NCI-H510A (cell line): ENCODE measurements at places on chromosomes 7 and 10.

DNA sequence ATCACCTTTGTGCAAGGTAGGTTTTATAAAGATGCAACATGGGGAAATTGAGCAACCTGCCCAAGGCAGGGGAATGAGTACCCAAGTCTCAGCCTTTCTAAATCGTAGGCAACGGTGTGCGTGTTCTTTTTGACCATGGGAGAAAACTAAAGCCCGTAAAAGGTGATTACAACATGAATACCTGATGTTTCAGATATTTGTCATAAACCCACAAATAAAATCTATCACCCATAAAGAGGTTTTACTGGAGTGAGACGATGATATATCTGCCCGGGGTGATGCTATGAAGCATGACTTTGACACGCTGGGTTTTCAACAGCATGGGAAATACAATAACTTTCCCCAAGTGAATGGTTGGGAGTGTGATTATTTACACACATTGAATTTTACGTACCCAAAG lies 406.3 kb upstream of the KLF6 start:
- DNase-seq, result no peak

DNA sequence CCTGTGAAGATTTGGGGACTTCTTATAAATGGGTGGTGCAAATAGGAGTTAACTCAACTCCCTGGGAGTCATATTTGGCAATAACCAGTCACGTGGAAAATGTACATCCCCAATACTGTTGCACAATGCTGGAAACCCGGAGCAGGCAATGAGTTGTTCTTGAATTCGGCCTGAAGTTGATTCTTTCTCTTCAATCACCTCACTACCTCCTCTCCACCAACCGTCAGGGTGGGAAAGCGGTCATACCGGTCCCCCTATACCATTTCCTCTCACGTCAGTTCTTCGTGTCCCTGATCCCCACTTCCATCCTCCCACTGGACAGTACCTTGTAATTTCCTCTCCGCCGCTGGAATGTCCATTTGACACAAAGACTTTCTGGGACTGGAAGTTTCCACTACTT lies 2.8 kb downstream of the GIMAP5 start:
- DNase-seq, result no peak

GRCh38 chr7:66669088-66669487 lies 40.4 kb downstream of the KCTD7 start:
- DNase-seq, result no peak

DNA sequence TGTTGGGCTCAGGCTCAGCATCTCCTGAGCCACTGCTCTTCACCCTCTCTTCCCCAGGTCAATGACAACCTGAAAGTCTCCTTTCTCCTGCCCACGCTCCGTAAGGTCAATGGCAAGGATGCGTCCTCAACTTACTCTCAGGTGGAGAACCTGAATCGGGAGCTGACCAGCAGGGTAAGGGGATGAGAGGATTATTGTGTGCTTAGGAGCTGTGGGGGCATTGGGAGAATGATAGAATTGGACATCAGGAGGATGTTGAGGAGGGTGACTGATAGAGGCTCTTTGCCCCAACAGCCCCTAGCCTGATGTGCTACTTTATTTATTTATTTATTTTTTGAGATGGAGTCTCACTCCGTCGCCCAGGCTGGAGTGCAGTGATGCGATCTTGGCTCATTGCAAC lies 1.3 kb downstream of the LRWD1 start:
- DNase-seq, result no peak

DNA sequence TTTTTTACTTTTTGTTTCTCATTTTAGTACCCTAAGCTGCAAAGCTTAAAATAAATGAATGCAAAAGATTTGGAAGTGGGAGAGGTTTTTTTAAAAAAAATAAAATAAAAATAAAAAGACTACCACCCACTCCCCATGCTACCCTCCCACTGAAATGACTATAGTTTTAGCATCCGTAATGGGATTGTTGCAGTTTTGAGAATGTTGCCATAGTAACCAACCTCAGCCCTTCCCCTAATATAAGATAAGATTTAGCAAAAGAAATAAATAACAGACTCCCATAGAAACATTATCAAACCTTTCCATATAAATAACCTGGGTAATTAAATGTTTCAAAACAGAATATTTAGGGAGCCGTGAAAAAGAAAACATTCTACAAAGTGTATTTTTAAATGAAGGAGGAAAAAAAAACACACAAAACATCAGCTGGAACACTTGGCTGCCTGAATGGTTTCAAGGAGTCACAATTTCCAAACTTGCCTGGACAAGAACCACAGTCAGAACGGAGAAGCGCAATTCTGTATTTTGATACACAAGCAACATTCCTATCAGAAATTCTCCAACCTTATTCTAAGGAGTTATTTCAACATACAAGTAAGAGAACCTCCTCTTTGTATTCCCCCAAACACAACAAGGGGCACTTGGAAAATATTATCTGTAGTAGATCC lies 57.4 kb downstream of the DGKI start:
- DNase-seq, result no peak

- DNase-seq, result no peak
Observed at GRCh38 chr10:32971536-32972091, 13.6 kb upstream of the ITGB1 start.

GRCh38 chr7:155897758-155898386 lies 85.6 kb upstream of the SHH start:
- no peak for DNase-seq

DNA sequence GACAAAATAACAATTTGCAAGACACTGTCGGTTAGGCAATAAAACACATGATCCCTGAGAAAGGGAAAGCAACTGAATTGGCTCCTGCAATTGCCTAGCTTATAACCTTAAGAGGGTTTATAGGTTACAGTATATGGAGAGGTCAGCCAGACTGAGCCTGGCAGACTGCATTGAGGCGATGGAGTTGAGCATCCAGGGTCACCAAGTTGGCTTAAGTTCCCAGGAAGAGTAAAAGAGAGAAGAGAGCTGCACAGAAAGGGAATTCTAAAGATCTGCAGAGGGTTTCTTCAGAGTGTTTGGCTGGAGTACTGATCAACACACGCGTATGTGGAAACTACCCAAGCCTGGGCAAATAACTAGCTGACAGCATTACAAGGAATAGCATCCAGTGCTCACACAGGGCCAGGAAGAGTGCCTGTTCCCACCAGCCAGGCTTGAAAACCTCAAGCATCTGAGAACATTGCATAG lies 11.2 kb downstream of the ANKMY2 start:
- DNase-seq, result no peak

DNA sequence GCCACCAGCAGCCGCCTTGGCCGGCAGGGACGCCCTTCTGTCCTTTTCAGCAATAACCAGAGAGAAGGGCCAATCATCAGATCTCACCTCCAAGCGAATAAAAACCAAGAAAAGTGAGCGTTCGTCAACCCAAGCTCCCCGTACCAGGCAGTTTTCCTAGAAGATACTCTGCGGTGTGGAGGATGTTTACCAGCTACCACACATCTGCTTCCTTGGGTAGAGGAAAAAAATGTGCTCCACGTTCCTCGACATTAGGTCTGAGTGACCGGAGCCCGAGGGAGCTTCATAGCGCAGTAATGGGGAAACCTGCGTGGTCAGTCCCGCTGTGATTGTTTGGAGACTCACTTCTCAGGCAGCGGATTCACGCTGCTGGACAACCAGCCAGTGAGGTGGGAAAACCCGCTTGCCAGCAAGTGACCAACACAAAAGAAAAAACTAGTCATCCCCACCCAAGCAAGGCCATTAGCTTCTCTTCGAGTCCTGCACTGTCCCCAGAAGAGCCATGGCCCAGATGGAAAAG lies 73.0 kb downstream of the ZRANB1 start:
- no peak for DNase-seq

DNA sequence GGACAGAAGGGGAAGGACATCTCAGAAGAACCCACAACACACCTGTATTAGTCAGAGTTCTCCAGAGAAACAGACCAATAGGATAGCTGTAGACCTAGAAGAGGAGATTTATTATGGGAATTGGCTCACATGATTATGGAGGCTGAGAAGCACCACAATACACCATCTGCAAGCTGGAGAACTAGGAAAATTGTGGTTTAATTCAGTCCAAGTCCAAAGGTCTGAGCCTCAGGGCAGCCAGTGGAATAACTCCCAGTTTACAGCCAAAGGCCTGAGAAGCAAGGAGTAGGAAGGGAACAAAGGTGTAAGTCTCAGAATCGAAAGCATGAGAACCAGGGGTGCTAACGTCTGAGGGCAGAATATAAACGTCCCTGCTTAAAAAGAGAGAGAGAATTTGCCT lies 99.6 kb upstream of the AUTS2 start:
- DNase-seq, result no peak

GRCh38 chr7:72278550-72278949 lies 133.6 kb downstream of the CALN1 start:
- DNase-seq, result no peak

GRCh38 chr7:155439311-155440017 lies 18.5 kb upstream of the EN2 start:
- DNase-seq, result no peak

DNA sequence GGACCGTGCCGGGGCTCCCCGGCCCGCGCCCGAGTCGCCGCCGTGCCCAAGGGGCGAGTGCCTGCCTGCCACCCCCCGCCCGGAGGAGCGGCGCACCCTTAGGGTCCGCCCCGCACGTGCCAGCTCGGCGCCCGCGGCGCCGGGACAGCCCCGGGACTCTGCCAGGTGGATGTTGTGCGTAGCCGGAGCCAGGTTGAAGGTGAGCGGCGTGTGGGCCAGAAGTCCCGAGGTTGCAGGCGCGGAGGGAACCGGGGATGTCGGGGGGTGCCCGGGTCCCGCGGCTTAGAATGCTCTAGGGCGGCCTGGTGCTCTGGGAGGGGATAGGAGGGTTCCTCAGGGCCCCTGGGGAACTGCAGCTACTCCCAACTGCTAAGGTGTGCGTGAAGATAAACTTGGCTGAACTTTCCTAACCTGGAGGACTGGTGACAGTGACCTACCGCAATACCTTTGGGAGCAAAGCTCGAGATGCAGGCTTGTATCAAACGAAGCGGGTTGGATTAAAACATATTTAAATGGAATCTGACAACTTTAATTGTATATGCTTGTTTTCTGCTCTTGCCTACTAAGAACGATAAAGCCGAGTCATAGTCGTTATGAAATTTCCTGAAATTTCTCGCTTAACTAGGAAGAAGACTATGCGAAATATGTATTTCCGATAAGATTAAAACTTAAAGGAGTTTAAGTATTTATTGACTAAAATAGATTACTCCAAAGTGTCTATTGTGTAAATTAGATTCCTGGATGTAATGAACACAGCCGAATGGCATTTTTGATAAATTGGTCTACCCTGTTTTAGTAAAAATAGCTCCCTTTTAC lies at the start of gene CUX1:
TSS of gene CUX1 (plus strand) at position 156 of the 816 bp plus-strand sequence. CDS start at position 170, 14 bp downstream.
- DNase-seq, result no peak

DNA sequence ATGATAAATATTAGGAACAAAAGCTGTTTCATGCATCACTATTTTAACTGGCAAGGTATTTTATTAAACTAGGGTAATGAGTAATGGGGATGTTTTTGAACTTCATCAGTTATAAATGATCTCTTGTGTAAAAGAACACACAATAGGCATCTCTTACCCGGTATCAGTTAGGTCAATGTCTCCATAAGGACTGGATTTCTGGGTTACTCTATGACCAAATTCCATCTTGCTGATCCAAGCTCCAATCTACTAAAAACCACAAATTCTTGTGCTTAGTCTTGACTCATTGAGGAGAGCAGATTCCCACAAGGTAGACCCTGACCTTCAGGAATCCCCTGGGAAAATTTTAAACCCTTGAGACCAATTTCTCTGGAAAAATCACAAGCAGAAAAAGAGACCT lies 1167.7 kb downstream of the XPNPEP1 start:
- no peak for DNase-seq

- no peak for DNase-seq
Observed at GRCh38 chr7:45363669-45364068, 206.1 kb downstream of the RAMP3 start.

GRCh38 chr7:96319439-96319838 lies 2.5 kb downstream of the SLC25A13 start:
- no peak for DNase-seq
